ENCODE measurements at places on chromosomes 13 and 19.

- DNase-seq = no peak
These were observed 580 bp upstream of the TEKTIP1 start for GRCh38 chr19:3538258-3538929.

- no peak for DNase-seq
These were observed 10.9 kb downstream of the ACP4 start for GRCh38 chr19:50801107-50801506.

DNA sequence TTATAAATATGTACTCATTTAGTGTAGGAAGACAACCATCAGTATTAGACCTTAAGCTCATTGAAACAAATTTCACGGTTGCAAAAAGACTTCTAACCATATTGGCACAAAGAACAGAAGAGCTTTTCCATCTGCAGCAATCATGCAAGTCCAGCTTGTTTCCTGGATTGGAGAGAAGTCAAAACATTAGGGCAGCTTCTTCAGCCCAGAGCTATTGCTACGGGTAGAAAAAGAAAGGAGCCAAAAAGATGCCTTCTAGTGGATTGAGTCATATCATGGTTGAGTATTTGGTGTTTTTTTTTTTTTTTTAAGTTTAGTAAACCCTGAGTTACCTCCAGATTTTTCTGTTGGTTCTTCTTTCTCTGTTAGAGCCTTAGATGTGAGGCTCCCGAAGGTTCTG is 99.8 kb downstream of the WDFY2 start:
- DNase-seq = no peak

DNA sequence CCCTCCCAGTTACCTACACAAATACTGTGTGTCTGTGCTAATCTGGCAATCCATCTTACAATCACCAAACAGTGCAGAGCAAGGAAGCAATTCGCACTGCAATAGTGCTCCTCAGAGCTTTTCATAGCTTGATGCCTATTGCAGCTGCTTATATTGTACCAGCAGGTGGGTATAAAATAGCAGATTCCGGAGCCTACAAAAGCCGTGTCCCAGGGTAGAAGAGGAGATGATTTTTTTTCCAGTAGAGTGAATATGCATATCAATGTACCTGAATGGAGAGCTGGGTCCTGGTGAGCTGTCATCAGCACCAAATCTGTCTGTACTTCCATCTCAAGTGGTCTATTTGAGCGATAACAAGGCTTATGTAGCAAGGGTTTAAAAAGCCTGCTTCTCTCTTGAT is 668.4 kb downstream of the DIAPH3 start:
- DNase-seq = no peak

GRCh38 chr13:75596657-75597182 is 39.4 kb upstream of the LMO7 start:
- DNase-seq = no peak

GRCh38 chr13:33112766-33113165 is 96.5 kb downstream of the KL start:
- no peak for DNase-seq

GRCh38 chr19:56163097-56163496 is 12.7 kb upstream of the GALP start:
- DNase-seq = no peak

GRCh38 chr13:86559901-86560300 is 760.7 kb upstream of the SLITRK6 start:
- no peak for DNase-seq

GRCh38 chr13:79407349-79407979 is 1.4 kb upstream of the RBM26 start:
- no peak for DNase-seq

DNA sequence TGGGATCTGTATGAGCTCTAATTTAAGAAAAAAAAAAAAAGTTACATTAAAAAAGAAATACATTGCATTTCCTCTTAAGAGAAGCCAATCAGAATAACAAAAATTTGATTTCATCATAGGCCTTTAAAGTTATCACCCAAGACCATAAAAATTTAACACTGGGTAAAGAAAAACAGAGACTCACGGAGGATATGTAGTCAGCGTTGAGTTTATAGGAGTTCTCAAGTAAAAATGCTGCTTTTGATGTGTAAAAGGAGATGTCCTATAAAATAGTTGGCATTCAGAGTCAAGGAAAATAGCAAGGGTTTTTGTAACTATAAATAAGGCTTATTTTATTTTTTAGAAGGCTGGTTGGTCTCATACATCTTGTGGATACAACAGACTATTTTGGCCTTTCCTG is 191.1 kb downstream of the EFNB2 start:
- DNase-seq = no peak

- no peak for DNase-seq
These were observed 130.0 kb downstream of the SIPA1L3 start for GRCh38 chr19:38036707-38037611.

- DNase-seq = no peak
These were observed 8.3 kb downstream of the PRAM1 start for GRCh38 chr19:8494158-8494557.

DNA sequence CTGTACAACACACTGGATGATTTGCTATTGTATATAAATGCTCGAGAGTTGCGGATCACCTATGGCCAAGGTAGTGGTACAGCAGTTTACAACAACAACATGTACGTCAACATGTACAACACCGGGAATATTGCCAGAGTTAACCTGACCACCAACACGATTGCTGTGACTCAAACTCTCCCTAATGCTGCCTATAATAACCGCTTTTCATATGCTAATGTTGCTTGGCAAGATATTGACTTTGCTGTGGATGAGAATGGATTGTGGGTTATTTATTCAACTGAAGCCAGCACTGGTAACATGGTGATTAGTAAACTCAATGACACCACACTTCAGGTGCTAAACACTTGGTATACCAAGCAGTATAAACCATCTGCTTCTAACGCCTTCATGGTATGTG is 21.5 kb downstream of the OLFM4 start:
- no peak for DNase-seq

DNA sequence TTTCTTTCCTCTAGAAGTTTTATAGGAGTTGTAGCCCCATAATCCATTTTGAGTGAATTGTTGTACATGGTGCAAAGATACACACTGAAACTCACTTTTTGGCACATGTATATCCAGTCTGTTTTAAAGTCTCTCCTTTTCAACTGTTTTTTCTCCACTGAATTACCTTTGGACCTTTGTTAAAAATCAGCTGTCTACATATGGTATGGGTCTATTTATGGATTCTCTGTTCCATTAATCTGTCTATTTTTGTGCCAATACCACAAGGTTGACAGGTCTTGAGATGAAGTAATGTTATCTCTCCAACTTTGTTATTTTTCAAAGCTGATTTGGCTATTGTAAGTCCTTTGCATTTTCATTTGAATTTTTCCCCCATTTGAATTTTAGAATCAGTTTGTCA is 4.7 kb downstream of the HNRNPA1L2 start:
- no peak for DNase-seq

GRCh38 chr13:28031220-28031895 is 42.9 kb upstream of the URAD start:
- peak; percentile 76 for DNase-seq

DNA sequence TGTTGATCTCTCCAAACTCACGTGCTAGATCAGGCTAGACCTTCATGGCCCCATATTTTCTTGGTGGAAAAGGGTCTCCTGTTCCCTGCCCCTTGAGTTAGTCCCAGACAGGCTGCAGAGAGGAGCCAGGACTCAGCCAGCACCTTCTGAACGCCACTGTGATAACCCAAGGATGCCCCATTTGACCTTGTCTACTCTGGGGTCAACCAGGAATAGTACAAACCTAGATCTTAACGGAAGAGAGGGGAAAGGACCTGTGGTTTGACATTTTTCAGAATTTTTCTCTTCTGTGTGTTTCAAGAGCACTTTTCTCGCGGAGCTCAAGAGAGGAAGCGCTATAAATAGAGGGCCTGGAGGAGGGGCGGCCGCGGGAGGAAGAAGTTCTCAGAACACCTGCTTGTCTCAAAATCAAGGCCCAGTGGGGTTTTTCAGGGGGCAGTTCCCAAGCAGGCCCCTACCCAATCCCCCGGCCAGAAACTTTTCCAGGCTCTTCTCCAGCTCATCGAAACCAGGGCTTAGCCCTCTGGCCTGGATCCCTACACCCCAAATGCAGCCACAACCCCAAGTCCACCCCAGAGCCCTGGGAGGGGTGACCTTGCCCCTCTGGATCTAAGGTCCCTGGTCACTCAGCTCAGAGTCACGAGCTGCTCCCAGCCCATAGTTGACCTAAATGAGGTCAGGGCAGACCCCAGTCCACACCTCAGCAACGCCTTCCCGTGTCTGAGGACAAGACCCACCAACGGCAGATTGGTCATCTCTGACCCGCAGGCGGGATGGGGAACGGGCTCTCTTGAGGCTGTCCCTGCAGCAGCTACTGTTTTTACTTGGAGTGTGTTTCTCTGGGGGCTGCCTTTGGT is 75.6 kb upstream of the TM9SF2 start:
- DNase-seq = no peak

GRCh38 chr13:28128926-28129325 is 9.4 kb upstream of the PAN3 start:
- DNase-seq = no peak

DNA sequence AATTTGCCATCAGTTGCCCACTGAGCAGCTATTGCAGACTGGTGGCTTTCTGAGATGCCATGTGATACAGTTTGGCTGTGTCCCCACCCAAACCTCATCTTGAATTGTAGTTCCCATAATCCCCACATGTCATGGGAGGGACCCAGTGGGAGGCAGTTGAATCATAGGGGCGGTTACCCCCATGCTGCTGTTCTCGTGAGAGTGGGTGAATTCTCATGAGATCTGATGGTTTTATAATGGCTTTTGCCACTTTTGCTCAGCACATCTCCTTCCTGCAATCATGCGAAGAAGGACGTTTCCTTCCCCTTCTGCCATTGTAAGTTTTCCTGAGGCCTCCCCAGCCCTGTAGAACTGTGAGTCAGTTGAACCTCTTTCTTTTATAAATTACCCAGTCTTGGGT is 34.8 kb upstream of the ANKRD10 start:
- no peak for DNase-seq

DNA sequence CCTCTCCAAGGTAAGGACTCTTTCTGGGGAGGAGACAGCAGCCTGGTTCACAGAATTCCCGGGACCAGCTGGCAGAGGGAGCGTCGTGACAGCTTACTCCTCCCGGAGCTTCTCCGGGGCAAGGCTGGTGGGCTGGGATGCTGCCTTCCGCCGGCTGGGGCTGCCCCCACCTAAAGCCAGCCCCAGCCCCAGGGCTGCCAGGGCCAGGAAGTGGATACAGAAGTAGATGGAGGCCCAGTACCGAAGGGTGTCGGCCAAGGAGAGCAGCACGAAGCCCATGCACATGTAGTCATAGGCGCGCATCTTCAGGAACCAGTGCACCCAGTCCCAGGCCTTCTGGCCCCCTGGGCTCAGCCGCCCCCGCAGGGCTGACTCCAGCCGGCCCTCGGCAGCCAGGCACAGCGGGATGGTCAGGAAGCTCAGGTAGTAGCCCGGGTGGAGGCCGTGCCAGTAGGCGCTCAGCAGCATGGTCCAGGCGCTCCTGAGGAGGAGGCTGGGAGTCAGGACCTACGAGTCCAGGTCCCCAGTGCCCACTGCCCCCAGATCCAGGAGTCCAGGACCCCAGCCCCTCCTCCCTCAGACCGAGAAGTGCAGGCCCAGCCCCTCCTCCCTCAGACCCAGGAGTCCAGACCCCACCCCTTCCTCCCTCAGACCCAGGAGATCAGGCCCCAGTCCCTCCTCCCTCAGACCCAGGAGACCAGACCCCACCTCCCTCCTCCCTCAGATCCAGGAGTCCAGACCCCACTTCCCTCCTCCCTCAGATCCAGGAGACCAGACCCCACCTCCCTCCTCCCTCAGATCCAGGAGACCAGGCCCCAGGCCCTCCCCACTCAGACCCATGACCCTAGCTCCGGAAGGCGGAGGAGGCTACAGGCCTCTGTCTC is 1.2 kb upstream of the TMC4 start:
- DNase-seq = no peak

GRCh38 chr19:3469638-3470499 is 10.5 kb downstream of the SMIM24 start:
- no peak for DNase-seq

DNA sequence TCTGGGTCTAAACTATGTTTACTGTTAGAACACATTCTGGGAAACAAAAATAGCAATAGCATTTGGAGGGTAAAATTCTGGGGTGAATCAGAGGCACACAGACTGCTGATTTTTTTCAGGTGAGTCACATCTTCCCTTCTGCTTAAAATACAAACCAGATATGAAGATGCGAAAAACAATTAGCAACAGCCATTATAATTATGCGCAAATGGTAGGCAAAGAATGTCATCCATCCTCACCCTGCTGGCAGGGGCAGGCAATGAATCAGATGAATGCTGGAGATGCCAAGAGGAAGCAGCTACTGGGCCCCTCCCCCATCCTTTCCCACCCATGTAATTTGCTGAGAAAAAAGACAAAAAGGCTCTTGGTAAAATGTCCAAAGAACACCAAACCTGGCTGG is 282.9 kb downstream of the KLF5 start:
- no peak for DNase-seq

- DNase-seq = no peak
These were observed 3.1 kb downstream of the AKAP11 start for GRCh38 chr13:42275098-42275471.

DNA sequence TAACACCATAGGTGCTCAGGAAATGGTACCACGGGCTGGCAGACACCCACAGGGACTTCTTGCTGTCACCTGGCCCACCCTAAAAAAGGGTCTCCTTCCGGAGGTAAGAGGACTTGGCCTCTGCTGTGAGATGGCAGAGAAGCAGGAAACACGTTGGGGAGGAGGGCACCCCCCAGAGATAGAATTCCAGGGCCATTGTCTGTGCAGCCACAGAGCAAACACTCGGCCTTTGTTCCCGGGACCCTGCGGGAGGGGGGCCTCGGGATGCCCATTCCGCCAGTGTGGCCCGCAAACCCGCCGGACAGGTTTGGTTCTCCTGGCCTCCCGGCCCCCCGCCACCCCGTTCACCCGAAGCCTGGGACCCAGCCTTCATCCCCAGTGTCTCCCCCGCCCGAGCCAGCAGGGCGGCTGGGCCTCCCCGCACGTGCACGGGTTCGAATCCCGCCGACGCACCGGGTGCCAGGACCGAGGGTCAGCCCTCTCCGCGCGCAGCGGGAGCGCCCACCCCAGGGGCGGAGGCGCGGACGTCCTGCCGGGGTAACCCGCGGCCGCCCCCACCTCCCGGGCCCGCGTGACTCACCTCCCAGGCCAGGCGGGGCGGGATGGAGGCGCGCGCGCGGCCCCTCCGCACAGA is 714 bp downstream of the PLPP2 start:
- DNase-seq = no peak

GRCh38 chr19:33699754-33700407 is 78.1 kb downstream of the CHST8 start:
- DNase-seq = no peak

DNA sequence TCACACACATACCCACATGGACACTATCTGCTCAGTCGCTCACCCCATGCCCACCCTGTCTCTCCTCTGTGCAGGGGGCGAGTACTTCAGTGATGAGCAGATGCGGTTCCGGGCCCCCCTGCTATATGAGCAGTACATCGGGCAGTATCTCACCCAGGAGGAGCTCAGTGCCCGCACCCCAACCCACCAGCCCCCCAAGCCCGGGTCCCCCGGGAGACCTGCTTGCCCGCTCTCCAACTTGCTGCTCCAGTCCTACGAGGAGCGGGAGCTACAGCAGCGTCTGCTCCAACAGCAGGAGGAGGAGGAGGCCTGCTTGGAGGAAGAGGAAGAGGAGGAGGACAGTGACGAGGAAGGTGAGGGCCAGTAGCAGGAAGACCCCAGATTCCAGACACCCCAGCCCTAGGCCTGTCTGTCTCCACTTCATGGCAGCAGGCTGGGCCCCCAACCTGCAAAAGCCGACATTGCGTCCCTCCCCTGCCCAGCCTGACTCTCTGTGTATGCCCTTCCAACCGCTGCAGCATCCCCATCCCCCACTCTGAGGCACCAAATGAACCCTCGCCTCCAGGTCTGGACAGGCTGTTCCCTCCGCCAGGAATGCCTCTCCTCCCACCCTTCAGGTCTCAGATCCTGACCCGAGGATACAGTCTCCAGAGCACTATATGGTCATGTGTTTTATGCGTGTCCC is 9.7 kb downstream of the CCDC97 start:
- no peak for DNase-seq

All from tibial artery (tissue), 4 donors.